ENCODE measurements at places on chromosomes 1 and 21.

- DNase-seq: no peak
These were observed 161.6 kb downstream of the GLUL start for GRCh38 chr1:182229921-182230491.

- DNase-seq: no peak
These were observed 20.8 kb upstream of the FAM3B start for GRCh38 chr21:41295721-41296254.

DNA sequence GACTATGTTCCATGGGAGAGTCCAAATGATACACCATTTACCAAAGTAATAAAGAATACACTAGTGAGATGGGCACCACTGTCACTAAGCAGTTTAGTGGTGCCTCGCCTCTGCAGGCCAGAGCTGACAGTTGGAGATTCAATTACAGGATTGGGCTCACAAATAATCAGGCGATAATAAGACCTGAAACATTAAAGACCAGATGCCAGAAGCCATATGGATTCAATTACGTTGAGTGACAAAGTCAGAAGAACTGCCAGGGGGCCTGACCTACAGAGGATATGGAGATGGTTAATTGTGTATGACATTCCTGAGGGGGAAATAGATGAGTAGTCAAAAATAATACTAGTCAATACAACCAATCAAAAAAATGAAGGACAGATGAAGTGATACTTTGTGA, 65.2 kb upstream of the ST6GALNAC5 start:
- no peak for DNase-seq

- no peak for DNase-seq
These were observed 30.5 kb downstream of the NTNG1 start for GRCh38 chr1:107171333-107171732.

DNA sequence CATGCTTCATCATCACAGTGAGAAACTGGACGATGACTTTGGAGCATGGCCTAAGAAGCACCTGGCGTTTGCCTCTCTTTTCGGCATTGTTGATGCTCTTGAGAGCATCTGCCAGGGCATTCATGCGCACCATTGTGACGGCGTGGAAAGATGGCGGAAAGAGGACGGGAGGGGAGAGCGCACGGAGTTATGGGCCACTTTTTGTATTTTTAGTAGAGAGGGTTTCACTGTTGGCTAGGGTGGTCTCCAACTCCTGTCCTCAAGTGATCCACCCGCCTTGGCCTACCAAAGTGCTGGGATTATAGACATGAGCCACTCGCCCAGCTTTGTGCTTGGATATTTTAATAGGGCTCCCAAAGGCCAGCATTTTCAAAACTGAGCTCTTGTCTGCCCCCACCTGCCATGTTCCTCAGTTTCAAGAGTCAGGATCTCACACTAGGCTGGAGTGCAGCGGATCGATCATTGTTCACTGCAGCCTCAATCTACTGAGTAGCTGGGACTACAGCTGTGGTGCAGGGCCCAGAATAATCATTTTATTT, 5.3 kb downstream of the RPS8 start:
- no peak for DNase-seq

DNA sequence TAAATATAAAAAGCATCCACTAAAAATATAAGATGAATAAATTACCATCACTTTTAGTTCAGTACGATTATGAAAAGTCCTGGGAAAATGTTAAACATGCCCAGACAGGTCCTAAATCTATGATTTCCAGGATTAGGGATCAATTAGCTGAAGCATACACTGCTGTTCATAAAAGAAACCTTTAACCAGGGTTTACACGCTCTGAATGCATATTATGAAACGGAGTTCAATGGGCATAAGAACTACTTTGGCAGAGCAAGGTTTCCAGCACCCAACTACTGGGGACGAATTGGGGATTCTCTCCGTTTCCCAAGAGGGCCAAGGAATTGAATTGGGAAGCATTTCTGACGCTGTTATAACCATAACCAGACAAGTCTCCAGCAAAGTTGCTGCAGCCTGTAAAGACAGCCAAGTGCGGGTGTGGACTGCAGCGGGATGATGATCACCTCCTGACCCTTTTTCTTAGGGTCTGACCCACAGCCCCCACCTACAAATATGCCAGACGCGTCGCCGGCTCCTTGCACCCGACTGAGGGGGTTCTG, 1.6 kb downstream of the SLC30A1 start:
- DNase-seq: no peak

DNA sequence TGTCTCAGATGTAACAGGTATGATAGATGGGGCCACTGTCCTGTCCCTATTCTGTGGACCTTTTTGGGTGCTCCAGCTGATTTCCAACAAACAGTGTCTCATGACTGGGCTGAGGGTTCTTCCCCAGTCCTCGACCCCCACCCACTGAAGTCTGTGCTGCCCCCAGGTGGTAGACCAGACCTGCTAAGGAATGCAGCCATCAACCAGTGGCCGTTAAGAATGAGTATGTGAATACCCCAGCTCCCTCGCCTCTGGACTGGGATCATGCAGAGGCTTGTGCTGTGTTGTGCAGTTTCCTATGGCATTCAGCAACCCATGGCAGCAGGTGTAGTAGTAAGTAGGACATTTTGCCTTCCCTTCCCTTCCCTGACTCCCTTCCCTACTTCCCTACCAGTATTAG, 183.1 kb upstream of the KAZN start:
- DNase-seq: no peak

- no peak for DNase-seq
These were observed 2.2 kb downstream of the FAM89A start for GRCh38 chr1:231037585-231038517.

- no peak for DNase-seq
These were observed 1671.1 kb downstream of the MRPL39 start for GRCh38 chr21:23936224-23936623.

- no peak for DNase-seq
These were observed 15.2 kb downstream of the OPTC start for GRCh38 chr1:203509135-203509534.

- DNase-seq: no peak
These were observed 2.5 kb downstream of the MFSD2A start for GRCh38 chr1:39957299-39958015.

DNA sequence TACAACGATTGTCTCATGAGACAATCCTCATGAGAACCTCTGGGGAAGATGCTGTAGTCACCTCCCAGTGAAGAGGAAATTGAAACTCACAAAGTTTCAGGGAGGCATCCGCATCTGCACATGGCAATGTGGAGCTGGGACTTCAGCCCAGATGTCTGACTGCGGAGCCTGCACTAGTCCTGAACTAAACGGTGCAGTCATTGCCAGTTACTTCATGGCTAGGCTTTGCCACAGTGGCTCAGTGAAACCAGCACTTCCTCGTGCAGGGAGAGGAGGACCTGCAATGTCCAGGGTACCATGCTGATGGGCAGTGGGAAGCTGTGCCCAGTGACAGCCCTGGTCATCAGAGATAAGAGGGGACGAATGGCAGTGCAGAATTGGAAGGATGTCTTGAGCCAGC, 40.7 kb upstream of the ETS2 start:
- no peak for DNase-seq

DNA sequence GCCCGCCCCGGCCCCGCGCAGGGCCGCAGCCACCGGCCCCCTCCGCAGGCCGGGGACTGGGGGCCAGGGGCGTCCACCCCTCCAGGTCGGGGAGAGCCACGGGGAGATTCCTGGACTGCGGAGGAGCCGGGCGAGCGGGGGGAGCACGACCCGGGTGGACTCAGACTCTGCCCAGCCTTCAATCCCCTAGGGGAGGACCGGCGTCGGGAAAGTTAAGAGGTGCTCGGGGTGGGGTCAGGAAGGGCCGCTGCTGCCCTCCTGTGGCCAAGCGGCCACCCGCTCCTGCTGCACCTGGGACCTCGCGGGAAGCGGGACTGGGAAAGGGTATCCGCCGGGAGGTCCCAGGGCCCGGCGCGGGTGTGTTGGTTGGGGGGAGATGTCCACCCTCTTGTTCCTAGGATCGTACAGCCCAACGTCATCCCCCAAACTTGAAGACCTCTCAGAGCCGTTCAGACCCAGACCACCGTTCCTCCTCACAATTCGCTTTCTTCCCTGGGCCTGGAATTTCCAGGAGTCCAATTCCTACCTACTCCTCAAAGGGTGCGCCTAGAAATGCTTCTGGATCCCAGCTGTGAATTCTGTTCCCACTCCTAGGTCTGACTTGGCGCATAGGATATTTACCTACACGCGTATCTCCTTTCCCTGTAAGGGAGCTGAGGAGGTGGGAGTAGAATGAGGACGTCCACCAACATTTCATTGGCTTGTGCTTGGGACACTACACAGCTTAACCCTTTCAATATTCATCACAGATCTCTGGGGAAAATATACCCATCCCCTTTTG, 484 bp upstream of the RHOC start:
- no peak for DNase-seq

- DNase-seq: no peak
These were observed 91.2 kb upstream of the SLC45A1 start for GRCh38 chr1:8226747-8227146.

GRCh38 chr1:189899686-189900425, 577.8 kb downstream of the BRINP3 start:
- no peak for DNase-seq

DNA sequence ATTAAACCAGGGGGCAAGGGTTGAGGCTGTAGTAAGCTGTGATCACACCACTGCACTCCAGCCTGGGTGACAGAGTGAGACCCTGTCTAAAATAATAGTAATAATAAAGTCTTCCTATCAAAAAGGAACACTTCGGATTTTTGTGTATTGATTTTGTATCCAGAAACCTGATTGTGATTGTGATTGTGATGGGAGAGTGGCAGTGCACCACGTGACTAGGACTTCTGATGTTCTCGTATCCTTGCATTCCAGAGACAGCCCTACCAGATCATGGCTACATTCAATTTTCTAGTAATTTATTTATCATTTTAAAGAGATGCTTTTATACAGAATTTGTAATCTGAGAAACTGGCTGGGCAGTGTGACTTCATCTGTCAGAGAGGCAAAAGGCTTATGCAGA, 2.6 kb upstream of the KIF1B start:
- no peak for DNase-seq

GRCh38 chr1:72482736-72483413, 200.5 kb upstream of the NEGR1 start:
- DNase-seq: no peak

- DNase-seq: no peak
These were observed 93.8 kb upstream of the TMPRSS2 start for GRCh38 chr21:41601573-41602368.

DNA sequence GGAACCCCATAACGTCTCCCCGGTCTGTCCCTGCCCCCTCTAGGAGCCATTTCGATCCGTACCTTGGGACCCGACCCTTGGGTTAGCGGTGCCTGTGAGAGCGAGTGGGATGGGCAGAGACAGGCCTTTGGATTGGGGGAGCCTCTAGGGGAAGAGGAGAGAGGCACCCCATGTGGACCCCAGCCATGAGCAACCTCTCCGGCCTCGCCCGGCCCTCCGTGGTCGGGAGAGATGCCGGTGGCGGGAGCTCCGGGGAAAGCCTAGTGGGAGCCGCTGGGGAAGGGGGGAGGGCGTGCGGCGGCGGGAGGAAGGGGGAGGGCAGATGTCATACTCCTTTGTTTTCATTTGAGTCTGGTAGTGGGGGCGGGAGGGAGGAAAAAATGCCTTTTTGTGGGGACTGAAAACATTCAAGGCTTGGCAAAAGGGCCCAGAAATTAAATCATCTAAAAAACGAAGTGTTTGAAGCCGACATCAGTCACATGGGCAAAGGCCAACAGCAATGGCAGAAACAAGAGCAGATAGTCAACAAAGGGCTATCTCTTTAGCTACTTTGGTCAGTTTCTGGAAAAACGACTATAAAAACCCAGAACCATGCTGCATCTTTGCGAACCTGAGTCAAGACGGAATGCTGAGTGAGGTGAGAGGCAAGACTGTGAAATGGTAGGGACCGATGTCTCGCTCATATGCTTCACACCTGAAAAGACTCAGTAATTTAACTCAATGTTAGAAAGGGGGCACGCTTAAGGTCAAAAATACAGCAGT, 758 bp downstream of the PTBP2 start:
- no peak for DNase-seq

GRCh38 chr1:42931108-42931539, 27.5 kb downstream of the SLC2A1 start:
- no peak for DNase-seq

DNA sequence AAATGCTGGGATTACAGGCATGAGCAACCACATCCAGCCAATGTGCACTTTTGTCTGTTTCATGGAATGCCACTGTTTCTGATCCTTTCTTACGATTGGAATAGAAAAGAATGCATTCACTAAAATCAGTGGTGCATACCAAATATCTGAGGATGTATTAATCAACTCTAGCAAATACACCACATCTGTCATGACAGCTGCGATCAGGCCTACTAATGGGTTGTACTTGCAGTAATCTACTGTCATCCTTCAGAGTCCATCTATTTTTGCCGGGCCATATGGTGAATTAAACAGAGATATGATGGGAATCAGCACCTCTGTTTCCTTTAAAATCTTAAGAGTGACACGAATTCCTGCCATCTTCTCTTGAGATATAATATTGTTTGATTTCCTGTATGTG, 8.5 kb upstream of the USP1 start:
- no peak for DNase-seq

- DNase-seq: no peak
These were observed 84.2 kb downstream of the SPATA46 start for GRCh38 chr1:162292422-162292849.

DNA sequence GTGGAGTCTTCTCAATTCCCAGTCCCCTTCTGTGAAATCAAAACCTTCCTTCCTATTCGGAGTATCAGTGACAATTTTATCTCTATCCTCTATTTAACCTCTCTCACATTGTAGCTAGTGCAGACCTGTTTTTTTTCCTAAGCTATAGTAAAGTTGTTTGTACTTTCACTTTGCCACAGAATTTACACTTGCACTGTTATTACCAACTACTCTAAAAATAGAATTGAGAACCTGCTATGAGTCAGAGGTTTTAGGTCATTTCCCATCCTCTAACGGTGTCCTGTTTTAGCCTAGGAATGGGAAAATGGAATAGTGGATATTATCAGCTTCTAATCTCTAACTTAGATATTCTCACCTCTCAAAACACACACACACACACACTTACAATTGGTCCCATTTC, 862.7 kb downstream of the NCAM2 start:
- no peak for DNase-seq

DNA sequence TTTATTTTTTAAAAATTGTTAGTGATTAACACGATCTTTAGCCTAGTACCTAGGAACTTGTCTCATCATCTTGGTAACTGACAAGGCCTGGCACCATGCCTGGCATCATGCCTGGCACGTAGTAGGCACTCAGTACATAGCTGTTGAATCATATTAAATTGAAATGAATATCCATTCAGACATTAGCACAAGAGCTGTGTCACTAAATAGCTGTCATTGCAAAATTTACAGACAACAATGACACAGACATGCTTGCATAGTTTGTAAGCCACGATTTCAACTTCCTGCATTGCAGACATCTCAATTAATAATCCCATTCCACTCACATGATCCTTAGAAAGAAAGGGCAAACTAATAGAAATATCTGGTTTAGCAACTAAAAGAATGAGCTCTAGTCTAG, 15.4 kb upstream of the PHACTR4 start:
- no peak for DNase-seq

GRCh38 chr1:234264832-234265231, 108.4 kb upstream of the COA6 start:
- DNase-seq: no peak

- DNase-seq: no peak
These were observed 490.6 kb downstream of the KIF26B start for GRCh38 chr1:245645406-245645805.

Data from stimulated activated CD8-positive, alpha-beta memory T cell treated with anti-CD3 and anti-CD28 coated beads, Interleukin-4, amount 100 ng/mL, for 4 hours (primary cell).